ENCODE measurements at places on chromosomes 16 and 17. TPM values are rescaled to one million over a fixed set of nuclear protein-coding genes. Genes with fewer than 3 reads are reported as not detected.

The SLC38A7 gene
- total RNA-seq: 12.9 TPM

The NGFR gene
- total RNA-seq: 0.62 TPM

The SLC6A4 gene
- under 0.01 TPM for total RNA-seq

The DGKE gene
- 0.25 TPM for total RNA-seq

The ACSM2B gene
- not detected for total RNA-seq

The TP53TG3B gene
- not detected for total RNA-seq

The TMEM220 gene
- 0.32 TPM for total RNA-seq

The NDE1 gene
- total RNA-seq: 57.7 TPM

The NTN1 gene
- total RNA-seq: not detected

The NOG gene
- total RNA-seq: 1.0 TPM

The PDILT gene
- not detected for total RNA-seq

The P3H4 gene
- total RNA-seq: 51.6 TPM

The HOXB4 gene
- total RNA-seq: 0.20 TPM

The HEATR9 gene
- total RNA-seq: not detected

The ZNF785 gene
- 6.3 TPM for total RNA-seq

The ITGA2B gene
- total RNA-seq: 0.25 TPM
